ENCODE measurements at places on chromosomes 2 and 18.

- no peak for DNase-seq
These were observed 12.5 kb upstream of the INPP4A start for GRCh38 chr2:98432145-98432544.

- DNase-seq = no peak
These were observed 509.8 kb upstream of the SMIM21 start for GRCh38 chr18:75937306-75937705.

DNA sequence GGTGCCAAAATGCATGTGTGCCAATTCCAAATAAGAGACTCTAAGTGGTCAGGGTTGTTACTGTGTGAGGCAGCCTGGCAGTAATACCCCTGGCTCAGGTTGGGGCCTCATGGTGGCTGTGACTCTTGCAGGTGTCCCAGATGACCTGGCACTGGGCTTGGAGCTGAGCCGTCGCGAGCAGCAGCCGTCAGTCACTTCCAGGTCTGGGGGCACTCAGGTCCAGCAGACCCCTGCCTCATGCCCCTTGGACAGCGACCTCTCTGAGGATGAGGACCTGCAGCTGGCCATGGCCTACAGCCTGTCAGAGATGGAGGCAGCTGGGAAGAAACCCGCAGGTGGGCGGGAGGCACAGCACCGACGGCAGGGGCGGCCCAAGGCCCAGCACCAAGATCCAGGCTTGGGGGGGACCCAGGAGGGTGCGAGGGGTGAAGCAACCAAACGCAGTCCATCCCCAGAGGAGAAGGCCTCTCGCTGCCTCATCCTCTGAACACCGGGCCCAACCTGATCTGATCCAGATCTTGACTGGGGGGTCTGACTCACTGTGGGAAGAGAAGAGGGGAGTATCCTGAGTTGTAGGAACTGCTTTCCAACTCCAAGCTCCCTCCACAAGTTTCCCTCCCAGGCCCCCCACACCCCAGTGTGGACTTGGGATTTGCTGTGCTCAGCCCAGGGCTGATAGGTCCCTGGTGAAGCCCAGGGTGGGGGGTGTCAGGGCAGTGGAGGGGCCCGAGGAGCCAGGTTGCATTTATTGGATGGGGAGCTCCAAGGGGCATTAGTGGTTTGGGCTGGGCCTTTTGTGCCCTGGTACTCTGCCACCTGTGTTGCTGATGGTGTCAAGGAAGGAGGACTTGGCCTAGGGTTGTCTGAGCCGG, 5.6 kb downstream of the DNAJB2 start:
- DNase-seq = no peak

DNA sequence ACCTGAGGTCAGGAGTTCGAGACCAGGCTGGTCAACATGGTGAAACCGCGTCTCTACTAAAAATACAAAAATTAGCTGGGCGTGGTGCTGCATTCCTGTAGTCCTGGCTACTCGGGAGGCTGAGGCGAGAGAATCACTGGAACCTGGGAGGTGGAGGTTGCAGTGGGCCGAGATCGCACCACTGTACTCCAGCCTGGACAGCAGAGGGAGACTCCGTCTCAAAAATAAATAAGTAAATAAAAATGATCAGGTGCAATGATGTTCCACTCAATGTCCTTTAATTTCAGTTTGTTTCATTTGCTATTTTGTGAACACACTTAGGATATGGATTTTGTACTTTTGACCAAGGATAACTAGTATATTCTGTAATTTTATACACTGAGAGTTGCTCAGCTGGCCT, 9.3 kb downstream of the HADHA start:
- no peak for DNase-seq

GRCh38 chr2:44200011-44200410, 31.3 kb downstream of the PPM1B start:
- no peak for DNase-seq

GRCh38 chr2:26422947-26423629, 21.4 kb downstream of the DRC1 start:
- no peak for DNase-seq

GRCh38 chr2:234403074-234403473, 93.8 kb downstream of the ARL4C start:
- DNase-seq = no peak

DNA sequence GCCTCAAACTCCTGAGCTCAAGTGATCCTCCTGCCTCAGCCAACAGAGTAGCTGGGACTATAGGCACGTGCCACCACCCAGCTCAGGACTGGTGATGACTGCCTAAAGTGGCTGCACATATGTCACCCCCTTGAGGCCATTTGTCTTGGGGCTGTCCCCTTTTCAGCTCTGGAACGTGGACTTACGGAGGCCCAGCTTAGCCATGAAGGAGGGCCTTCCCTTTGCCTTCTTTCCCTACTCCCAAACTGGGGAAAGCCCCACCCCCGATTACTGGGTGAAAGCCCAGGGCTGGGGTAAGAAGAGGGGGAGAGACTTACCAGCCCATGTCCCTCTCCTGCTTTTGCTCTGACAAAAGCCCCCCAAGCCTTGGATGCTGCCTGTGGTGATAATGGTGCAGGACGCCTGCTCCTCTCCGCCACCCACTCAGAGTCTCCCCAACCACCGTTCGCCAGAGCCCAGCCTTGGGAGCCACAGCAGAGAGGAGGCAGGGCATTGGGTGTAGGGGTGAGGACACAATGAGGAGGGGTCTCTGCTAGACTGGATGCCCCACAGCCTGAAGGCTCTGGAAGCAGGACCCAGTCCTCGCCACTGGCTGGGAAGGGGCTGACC, 2.5 kb upstream of the DUSP2 start:
- no peak for DNase-seq

GRCh38 chr18:11391661-11392060, 217.7 kb upstream of the SLC35G4 start:
- no peak for DNase-seq

- no peak for DNase-seq
These were observed 86.2 kb downstream of the MCFD2 start for GRCh38 chr2:46829231-46829995.

DNA sequence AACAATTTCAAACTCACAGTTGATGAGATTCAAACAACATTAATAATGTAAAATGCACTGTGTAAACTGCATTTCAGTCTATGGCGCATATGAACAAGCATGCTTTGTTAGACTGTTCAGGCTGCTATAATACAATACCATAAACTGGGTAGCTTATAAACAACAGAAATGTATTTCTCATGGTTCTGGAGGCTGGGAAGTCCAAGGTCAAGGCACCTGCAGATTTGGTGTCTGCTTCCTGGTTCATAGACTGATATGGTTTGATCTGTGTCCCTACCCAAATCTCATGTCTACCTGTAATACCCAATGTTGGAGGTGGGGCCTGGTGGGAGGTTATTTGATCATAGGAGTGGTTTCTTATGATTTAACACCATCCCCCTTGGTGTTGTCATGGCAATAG, 148.1 kb upstream of the SERPINE2 start:
- DNase-seq = no peak

- DNase-seq = no peak
These were observed 377.1 kb downstream of the TNS1 start for GRCh38 chr2:217625557-217626169.

DNA sequence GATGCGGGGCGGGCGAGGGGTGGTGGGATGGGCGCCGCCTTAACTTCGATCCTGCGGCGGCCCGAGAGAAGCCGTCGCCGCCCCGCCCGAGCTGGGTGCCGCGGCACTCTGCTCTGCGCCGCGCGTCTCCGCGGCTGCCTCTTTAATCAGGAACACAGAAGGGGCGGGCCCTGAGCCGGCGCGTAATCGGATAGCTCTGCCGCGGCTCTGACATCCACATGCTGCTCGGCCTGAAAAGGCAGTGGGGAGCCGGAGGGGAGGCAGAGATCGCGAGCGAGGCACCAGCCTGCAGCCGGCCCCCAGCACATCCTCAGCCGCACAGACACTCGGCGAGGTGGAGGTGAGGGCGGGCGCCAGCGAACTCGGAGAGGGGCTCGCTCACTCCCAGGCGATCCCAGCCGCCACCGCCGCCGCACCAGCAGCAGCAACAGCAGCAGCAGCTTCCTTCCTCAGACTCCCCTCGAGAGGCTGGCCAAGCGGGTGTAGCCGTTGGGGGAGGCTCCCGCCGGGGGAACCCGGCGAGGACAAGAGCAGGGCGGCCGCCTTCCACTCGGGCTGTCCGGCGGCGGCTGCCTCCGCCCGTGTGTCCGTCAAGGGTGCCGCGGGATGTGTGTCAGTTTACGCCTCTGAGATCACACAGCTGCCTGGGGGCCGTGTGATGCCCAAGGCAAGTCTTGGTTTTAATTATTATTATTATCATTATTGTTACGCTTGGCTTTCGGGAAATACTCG, at the start of gene NRP2:
Gene NRP2, plus strand, starts transcription at position 263 of the 732 bp plus-strand sequence. CDS start 790 bp downstream, outside the sequence.
- peak; percentile 96 for DNase-seq

GRCh38 chr2:210888035-210888434, 331.6 kb downstream of the CPS1 start:
- DNase-seq = no peak

- DNase-seq = no peak
These were observed 439.2 kb upstream of the ACVR2A start for GRCh38 chr2:147405651-147406050.

DNA sequence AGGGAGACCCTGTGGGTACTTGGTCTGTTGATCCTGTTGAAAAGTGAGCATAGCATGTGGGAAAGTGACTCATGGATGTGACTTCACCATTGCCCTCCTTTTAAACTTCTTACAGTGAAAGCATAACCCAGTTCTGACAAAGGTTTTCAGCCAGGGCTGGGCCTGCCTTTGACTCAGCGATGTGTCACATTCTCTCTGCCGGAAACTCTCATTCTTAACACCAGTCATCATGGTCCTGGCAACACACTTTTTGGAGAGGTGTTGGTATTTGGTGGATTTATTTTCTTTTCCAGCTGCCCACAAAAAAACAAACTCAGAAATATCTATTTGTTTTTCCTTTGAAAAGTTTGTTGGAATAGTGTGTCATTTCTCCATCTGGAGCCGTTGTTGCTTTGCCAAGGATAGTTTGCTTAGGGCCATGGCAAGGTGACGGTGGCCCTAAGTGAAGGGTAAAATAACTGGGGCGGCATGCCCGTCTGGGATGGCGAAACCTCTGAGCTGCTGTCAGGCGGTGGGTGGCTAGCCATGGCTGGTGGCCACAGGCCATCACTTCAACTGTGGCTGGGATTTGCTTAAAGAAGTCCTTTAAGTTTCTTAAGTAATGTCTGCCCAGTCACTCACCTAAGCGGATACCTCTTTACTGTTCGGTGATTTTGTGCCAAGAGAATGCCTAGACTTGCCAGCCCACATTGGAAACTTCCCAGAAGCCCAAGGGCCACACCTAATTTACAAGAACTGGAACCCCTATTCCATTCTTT, 123.3 kb downstream of the LTBP1 start:
- DNase-seq = peak; percentile 92

- DNase-seq = peak; percentile 46
These were observed 17.7 kb downstream of the CNDP2 start for GRCh38 chr18:74513883-74514205.

DNA sequence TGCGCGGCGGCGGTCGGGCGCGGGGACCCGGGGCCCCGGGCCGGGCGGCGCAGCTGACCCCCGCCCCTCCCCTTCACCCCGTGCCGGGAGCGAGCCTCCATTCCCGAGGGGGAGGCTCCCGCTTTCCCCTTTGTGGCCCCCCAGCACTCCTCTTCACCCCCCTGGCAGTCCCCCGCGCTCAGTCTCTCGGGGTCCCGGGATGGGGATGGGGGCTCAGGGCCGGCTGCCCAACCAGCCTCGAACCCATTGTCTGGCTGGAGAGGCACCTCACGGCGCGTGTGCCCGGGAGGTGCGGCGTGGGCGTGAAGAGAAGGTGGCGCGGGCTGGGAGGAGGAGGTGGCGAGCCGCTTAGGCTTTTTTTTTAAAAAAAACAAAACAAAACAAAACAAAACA, 748 bp downstream of the FMNL2 start:
- peak; percentile 85 for DNase-seq

DNA sequence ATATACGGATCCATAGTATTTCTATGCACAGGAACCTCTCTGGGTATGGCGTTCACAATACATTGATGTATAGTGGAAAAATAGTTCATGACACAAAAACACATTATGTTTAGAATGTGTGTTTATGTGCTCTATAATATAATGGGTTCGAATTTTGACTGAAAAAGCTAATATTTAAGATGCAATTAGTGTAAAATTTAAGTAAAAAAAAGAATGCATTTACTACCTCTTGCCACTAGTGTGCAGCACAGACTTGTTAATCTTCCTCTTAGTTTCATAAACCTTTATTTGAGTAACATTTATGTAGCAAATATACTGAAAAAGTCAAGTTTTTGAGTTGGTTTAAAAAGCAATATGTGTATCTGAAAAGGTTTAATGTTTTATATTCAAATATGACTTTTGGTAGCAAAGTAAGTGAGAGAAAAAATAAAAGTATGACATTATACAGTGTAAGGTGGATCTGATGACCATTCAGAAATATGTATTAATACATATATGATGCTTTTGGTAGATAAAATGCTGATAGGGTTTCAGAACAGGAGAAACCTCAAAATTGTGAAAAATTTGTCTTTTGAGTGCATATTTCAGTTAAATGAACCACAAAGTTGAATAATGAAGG, 49.4 kb downstream of the CCDC102B start:
- no peak for DNase-seq

DNA sequence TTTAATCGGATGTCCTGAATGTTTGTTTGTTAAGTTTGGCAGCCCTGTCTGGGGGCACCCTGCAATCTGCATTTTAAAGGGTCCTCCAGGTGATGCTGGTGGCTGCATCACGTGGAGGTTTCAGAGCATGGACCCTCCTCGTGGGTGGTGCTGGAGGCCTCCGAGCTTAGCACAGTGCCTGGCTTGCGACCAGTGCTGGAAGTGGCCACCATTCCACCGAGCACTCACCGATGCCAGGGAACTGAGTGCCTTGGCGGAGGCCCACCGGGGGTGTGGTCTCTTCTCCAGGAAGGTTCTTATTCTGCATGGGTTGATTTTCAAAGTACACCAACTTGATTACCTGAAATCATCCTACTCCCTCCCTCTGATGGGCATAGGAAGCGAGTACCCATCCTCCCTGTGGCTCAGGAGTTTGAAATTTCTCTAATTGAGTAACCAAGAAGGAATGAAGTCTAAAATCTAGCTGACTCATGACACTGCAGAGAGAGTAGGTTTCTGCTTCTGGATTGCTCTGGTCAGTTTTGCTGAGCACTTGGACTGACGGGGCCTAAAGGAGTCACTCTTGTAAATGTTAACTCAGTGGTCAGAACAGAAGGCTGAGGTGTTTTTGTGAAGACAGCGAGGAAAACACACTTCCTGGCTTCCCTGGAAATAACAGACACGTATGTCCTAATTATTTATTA, 58.1 kb upstream of the SLC66A3 start:
- no peak for DNase-seq

- no peak for DNase-seq
These were observed 116.5 kb downstream of the PXDN start for GRCh38 chr2:1627628-1628381.

DNA sequence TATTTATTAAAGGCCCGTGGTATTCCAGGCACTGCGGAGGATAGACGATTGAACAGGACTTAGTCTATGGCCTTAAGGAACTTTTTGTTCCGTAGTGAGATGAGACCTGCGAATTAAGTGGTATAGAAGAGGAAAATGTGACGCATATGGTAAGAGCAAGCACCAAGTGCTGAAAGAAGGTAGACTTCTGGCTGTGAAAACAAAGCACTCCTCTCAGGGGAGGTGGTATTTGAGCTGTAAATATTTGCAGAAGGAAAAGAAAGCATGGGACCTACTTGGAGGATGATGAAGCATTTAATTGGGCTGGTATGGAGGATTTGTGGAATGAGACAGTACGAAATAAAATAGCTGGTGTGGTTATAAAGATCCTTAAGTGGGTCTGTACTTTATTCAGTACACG, 62.5 kb downstream of the GPR39 start:
- no peak for DNase-seq
